NCI-H187 (cell line): ENCODE measurements at places on chromosomes 7 and 10.

GRCh38 chr7:46932676-46933424 is 649.1 kb downstream of the TNS3 start:
- no peak for DNase-seq

DNA sequence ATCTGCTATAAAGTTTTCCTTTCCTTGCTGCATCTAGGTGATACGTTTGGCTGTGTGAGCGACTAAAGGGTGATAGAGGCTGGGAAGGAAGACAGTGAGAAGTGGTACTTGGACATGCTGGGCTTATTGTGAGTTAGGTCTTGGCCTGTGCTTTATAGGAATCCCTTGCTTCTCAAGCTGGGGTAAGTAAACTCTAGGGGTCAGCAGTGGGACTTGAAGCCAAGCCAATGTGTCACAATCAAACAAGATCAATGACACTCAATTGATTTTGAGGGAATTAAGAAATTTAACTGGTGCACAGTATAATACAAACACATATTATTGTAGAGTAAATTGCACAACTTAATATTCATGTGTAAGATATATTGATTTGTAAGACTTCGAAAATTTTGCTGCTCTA is 155.8 kb upstream of the AOAH start:
- no peak for DNase-seq

GRCh38 chr7:49125246-49125645 is 200.9 kb downstream of the CDC14C start:
- no peak for DNase-seq

GRCh38 chr7:50273870-50274269 is 30.6 kb upstream of the IKZF1 start:
- DNase-seq, result no peak

GRCh38 chr7:91343996-91344629 is 79.9 kb downstream of the FZD1 start:
- DNase-seq, result no peak

DNA sequence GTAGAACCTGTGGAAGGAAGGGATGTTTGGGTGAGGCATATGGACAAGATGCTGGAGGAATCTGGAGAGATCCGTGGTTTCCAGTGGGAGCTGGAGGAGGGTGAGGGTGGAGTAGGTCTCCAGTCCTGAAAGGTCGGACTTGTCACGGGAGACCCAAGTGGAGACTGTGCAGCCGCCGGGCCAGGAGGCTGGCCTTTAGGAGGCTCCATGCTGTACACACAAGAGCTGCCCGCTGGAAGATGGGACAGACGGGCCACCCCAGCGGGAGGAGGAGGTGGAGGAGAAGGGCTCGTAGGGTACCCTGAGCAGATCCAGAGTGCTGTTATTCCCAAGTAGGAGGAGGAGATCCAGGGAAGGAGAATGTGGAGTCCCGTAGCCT is 106.7 kb downstream of the NKX6-2 start:
- DNase-seq, result no peak
